Activated CD4-positive, alpha-beta T cell treated with anti-CD3 and anti-CD28 coated beads, Interleukin-2, amount 50 U/mL, for 24 hours (primary cell): ENCODE measurements at places on chromosomes 7 and 10.

DNA sequence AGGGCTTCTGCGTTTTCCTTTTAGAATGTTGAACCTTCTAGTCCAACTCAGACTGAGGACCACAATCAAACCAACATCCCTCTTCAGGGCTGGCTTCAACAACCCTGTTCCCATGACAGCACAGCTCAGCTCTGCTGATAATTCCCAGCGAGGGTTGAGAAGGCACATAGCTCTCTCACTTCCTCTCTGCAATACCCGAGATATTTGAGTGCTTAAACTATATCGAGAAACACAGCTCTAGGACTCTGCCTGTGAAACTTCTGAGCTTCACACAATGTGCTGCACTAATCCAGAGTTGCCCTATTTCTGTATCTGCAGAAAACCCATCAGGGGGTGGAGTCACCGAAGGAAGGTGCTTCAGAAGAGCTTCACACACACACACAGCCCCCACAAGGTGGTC, 1.6 kb upstream of the ADARB2 start:
- no peak for DNase-seq

GRCh38 chr10:68871731-68872342, 29.3 kb upstream of the DDX50 start:
- no peak for DNase-seq

GRCh38 chr10:127338399-127339110, 142.2 kb upstream of the INSYN2A start:
- no peak for DNase-seq

DNA sequence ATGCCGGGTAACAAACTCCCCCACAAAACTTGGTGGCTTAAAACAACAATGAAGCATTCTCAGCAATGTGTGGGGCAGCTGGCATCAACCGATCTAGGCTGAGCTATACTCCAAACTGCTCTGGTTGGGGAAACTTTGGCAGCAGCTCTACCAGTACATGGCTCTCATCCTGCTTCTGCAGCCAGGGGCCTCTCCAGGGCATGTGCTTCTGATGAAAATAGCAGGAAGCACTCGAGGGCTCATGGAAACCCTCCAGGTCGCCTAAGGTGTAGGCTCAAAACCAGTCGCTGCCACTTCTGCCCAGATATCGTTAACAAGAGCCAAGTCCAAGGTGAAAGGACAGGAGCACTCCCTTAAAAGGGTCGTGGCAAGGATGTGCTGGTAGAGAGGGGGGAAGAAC, 134.1 kb downstream of the TEX36 start:
- no peak for DNase-seq

- DNase-seq = no peak
Observed at GRCh38 chr10:100803492-100803891, 58.1 kb downstream of the PAX2 start.

DNA sequence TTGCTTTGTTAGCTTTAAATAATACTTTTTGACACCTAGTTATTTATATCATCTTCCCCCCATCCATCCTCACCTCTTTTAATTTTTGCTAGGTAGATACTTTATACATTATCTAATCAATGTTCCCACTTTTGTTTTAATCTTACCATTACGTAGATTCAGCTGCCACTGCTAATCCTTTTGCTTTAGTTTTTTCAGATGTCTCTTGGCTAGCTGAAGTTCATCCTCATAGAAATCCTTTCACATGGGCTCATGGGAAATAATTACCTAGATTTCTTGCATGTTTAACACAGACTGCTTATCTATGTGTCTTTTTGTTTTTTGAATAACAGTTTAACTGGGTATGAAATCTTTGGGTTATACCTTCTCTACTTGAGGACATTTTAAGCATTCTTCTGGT, 60.1 kb downstream of the ZNRF2 start:
- DNase-seq = no peak

GRCh38 chr7:156682928-156683327, 42.4 kb downstream of the RNF32 start:
- DNase-seq = no peak

- no peak for DNase-seq
Observed at GRCh38 chr7:28596245-28596935, 184.1 kb downstream of the CREB5 start.

GRCh38 chr10:133168617-133169031, 8.6 kb downstream of the KNDC1 start:
- DNase-seq = no peak

DNA sequence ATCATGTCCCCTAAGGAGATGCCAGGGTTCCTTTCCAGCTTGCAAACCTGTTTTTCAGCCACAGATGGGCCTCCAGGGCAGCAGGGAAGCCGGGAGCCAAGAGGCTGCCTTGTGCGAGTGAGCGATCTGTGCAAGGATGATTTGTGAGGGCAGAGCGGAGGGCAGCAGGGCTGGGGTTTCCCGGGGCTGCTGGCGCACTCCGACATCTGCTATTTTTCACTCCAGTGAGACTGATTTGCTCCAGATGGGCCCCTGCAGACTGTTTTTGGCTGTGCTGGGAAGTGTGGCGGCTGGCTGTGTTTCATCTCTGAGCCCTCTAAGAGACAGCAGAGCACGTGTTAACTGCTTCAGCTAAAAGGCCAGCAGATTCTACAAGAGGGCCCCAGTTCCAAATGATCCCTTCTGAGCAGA, 466.2 kb downstream of the TYW1 start:
- DNase-seq = no peak

GRCh38 chr10:124935946-124936345, 6.0 kb upstream of the ZRANB1 start:
- DNase-seq = no peak

DNA sequence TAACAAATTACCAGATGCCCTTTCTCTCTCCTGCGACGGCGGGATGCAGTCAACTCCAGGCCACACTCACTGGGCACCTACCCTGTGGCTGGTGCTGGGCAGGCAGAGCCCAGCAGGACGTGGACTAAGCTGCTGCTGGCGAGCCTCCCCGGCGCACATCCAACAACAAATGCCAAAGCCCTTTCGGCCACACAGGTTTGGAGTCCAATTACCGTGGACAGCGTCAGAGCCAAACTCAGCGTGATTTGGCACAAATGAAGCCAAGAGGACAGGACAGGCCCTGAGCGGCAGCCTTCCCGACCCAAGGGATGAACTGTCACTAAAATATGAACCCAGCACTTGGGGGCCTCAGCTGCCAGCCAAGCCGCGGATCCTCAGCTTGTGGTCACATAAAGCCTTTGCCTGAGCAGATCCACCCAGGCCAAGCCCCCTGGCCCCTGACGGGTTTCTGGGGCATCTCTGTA, 28.4 kb downstream of the DAGLB start:
- no peak for DNase-seq

GRCh38 chr7:143205560-143206293, 16.1 kb upstream of the TAS2R40 start:
- no peak for DNase-seq

DNA sequence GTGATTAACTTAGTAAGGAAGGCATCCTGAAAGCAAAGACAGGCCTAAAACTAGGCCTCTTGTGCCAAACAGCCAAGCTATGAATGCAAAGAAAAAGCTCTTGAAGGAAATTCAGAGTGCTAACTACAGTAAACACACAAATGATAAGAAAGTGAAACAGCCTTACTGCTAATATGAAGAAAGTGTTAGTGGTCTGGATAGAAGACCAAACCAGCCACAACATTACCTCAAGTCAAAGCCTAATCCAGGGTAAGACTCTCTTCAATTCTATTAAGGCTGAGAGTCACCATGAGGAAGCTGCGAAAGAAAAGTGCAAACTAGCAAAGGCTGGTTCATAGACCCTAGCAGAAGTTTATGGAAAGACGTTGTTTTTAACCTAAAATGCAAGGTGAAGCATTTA, 66.0 kb downstream of the IPMK start:
- no peak for DNase-seq

GRCh38 chr7:27364344-27364758, 121.7 kb downstream of the EVX1 start:
- DNase-seq = no peak

GRCh38 chr7:159105832-159106811, 38.5 kb downstream of the VIPR2 start:
- no peak for DNase-seq

- DNase-seq = no peak
Observed at GRCh38 chr7:100802951-100803350, 24.4 kb downstream of the EPHB4 start.

- no peak for DNase-seq
Observed at GRCh38 chr7:41824284-41824683, 121.4 kb upstream of the INHBA start.

DNA sequence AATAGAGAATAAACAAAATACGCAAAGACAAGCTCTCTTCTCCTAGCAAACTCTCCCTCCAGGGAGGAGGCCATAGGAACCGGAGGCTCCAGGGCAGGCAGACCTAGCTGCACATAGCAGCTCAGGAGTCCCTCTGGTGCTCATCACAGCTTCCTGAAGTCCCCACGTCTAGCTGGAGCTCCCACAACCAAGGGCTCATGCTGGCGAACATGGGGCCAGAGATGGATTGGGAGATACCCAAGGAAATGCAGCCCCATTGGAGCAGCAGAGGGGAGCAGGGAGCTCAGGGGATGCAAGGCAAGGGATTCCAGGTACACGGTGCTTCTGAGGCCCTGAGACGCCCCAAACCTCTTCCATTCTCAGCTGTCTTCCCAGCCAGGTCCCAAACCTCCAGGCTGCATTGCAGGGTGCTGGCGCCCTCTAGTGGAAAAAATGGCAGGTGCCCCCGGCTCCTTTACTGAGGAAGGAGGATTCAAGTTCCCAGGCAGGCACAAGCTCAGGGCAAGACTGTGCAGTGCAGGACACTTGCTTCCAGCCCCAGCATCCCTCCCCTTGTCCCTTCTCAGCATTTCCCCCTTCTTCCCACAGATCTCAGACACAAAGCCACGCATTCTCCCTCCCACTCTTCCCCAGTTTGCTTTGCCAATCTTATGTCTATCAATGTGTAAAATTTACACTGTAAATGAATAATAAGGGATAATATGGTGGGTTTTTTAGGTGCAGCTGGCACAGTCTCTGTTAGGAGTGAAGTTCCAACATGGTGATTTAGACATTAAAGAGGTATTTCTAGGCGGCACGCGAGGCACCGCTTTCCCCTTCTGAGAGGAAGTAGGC, 46.2 kb downstream of the GPAM start:
- DNase-seq = peak; percentile 47

DNA sequence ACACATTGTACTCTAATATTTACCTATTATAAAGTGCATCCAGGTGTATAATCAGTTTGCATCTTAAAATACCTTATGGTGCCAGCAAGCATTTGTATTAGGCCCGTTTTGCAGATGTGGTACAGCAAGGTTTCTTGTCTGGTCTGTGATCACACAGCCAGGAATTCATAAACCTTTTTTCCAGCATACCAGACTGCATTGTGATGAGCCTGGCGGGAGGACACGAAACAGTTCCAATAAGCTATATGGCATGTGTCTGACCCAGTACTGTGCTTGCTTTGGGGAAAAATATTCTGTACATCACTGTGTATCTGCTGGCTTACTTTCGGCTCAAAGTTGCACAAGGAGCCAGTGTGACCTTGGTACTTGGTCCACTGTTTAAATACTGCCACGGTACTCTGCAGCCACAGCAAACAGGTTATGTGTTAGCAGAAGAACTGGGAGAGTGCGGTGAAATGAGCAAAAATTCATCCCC, 36.3 kb downstream of the CHN2 start:
- DNase-seq = no peak

DNA sequence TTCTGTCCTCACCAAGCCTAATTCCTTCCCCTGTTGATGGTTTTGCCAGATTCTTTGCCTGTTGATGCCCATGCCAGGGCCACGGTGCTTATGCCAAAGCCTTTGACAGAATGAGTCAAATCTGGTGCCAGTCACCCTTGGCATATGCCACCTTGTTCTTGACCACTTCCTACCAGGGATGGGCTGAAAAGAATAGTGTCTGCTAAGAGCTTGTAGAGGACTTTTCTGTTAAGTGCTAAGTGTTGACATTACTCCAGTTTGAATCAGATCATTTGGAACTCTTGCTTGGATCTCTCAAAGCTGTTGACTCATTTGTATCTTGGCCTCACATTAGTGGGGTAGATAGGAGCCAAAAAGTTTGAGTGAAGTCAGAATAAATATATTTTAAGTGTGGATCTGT, 661.2 kb downstream of the AUTS2 start:
- DNase-seq = no peak

DNA sequence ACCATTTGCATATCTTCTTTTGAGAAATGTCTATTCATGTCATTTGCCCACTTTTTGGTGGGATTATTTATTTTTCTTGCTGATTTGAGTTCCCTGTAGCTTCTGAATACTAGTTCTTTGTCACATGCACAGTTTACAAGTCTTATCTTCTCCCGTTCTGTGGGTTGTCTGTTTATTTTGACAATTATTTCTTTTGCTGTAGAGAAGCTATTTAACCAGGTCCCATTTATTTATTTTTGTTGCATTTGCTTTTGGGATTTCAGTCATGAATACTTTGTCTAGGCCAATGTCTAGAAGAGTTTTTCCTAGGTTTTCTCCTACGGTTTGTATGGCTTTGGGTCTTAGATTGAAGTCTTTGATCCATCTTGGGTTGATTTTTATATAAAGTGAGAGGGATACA, 32.9 kb downstream of the GPR22 start:
- no peak for DNase-seq

DNA sequence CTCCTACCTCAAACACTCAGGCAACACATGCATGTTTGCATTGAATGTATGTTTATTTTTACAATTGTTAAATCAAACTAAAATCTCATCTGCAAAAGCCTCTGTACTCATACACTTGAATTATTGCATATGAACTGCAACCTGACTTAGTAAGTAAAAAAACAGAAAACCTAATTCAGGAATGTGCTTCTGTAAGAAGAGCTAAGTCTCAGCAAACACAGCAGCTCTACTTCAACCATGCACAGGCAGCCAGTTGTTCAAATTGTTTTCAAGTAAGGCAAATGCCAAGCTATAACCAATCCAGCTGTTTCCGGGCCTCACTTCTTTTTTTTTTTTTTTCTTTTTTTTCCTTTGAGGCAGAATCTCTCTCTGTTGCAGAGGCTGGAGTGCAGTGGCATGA, 93.5 kb upstream of the MALRD1 start:
- DNase-seq = no peak

DNA sequence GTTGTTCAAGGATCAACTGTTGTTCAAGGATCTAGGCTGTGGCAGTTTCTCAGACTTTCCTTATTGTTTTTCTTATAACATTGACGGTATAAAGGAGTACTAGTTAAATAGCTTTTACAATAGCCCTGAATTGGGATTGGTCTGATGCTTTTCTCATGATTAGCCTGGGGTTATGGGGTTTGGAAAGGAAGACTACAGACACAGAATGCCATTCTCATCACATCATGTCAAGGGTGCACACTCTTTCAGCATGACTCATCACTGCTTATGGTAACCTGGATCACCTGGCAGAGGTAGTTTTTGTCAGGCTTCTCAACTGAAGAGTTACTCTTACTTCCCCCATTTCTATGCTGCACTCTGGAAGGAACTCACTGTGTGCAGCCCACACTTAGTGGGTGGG, 194.2 kb upstream of the NPSR1 start:
- no peak for DNase-seq
